ENCODE measurements at places on chromosomes 7 and 10.

- DNase-seq = no peak
Observed at GRCh38 chr10:47018026-47018735, 107.0 kb downstream of the PTPN20 start.

DNA sequence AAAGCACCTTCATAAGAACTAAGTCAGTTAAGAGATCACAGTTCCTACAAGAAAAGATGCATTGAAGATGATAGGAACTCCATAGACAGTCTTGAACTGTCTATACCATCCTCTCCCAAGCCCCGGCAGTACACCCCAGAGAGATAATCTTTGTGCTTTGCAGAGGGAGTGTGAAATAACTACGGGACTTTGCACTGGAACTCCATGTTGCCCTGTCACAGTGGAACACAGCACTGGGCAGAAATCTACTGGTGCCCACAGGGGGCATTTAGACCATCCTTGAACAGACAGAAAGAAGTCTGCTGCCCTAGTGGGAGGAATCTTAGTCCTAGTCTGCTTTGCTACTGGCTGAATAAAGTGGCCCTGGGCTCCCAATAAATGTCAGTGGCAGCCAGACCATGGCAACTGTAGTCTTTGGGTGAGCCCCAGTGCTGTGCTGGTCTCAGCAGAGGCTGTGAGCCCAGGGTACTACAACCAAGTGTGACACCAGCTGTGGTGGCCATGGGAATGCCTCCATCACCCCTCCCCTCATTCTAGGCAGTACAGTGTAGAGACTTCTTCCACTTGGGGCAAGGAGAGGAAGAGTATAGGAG lies 107.7 kb upstream of the TMEM168 start:
- DNase-seq = no peak

DNA sequence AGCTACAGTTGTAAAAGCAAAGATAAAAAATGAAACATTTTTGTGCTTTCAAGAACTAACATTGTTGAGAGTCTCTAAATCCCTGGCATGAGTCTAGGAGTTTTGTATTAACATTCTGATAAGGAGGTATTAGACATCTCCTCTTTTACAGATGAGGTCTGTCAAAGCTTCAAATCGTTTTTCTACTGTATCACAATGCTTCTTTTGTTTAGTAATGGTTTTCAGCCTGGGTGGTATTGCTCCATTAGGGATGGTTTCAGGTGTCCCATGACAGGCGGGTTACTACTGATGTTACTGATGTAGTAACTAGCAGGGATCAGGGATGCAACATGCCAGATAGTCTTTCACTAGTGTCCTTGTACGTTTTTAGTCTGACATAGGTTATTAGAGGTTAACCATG lies 27.4 kb downstream of the STAM start:
- no peak for DNase-seq

- DNase-seq = no peak
Observed at GRCh38 chr10:5532618-5533097, 7.9 kb downstream of the CALML3 start.

DNA sequence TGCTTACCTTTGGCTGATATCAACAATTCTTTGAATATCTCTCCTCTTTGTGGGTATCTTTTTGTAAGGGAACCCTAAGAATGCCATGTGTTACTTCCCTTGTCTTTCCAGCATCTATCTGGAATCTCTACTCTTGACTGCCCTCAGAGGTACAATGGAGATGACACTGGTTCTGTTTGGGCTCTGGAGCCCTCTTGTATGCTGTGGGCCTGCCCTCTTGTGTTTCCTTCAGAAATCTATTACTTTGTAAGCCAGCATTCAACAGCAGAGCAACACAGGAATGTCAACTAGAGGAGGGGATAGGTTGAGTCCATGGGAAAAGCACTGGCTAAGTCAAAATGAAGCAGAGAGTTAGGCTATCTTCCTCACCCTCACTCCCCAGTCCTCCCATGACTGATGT lies 142.3 kb downstream of the XPNPEP1 start:
- DNase-seq = no peak

DNA sequence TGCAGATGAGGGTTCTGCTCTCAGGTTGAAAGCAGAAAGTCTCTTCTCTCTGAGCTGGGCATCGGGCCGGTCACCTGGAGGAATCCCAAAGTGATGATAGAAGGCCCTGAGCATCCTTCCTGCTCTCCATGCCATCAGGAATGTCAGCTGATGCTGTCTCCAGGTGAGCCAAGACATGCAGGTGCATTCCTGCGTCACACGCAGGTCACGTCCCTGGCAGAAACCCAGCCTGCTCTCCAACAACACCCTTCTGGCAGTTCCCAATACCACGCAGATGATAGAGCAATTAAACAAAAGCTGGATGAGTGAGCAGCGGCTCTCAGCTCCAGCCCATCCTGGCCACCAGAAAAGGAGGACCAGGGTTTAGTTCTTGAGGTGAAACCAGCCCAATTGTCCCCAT lies 6.9 kb upstream of the WIPI2 start:
- DNase-seq = no peak

DNA sequence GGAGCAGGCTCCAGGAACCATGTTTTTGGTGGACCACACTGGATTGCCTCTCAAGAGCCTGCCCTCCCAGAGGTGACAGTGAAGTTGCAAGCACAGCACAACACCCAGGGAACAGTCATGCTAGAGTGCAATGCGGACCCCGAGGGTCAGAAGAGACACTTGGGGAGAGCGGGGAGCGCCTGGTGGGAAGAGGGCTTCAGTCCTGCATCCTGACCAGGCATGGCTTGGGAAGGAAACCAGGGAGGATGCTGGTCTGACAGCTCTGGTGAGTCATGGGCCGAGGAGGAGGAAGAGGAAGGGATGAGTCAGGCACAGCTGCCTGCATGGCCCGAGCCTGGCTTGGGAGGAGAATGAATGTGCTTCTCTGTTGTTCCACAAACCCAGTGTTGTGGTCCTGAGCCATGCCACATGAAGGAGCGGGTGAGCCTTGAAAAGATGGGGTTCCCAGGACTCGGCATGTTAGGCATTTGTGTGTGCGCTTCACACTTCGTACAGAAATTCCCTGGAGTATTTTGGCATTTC lies 29.5 kb upstream of the ANKRD2 start:
- no peak for DNase-seq

- DNase-seq = no peak
Observed at GRCh38 chr7:112806156-112806555, 16.0 kb upstream of the TMEM168 start.

DNA sequence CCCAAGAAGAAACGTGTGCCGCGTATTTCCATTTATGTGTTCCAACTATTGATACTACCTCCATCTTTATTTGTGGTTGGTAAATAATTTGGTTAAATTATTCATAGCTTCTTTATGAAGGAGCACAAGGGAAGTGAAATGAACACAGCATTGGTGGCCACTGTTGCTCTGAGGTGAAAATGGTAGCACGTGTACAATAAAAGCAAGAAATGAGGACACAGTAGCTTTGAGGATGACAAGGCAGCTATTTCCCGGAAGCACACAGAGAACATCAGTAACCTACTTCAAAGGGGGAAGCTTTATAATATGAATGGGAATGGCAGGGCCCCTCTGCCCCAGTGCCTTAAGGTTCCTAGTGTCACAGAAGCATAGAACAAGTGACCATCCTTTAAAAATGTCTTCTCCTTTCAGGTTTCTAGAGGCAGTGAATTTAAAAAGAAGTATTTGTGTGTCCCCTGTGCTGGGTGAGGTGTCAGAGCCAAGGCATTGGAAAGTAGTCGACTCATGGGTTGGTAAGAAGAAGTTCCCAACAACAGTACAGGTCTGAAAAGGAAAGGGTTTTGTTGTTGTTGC lies 78.8 kb downstream of the SGMS1 start:
- no peak for DNase-seq

GRCh38 chr10:114095559-114096337 lies 52.1 kb downstream of the ADRB1 start:
- DNase-seq = no peak

DNA sequence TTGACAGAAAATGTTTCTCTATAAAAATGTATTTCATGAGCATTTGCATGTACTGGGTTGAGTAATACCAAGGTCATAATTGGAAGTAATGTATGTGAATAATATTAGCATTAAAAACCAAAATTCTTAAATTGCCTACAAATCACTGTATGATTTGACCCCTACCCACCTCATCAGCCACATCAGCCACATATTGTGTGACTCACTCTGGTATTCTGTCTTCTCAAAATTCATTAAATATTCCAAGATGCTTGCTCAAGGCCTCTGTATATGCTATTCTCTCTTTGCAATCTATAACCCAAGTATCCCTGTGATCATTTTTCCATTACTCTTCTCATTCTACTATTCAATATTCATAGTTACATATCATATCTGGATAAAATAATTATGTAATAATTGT lies 21.4 kb downstream of the POT1 start:
- no peak for DNase-seq

DNA sequence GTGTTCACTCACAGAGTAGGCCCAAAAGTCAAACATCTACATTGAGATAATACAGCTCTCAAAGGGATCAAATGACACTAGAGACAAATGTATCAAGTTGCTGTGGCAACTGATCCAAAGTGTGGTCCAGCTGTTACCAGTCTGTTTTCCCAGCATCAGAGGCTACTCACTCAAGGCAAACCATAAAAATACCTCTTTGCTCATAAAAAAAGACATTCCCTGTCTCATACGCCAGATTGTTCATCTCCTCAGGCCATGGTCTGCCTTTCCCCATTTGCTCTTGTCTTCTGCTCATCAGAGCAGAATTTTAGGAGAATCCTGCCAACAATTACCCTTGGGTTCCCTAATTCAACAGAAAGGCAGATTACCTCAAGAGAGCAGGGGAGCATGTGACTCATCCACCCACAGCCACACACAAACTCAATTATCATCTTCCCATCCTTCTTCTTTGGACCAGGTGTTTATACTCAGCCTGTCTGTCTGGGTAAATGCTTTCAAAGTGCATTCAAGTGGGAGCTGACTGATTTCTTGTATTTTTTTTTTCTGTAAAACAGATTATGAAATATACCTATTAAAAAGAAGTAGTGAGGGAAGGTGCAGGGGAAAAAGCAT lies 226.5 kb upstream of the HPS1 start:
- no peak for DNase-seq

Measured in T follicular helper cell (primary cell).